ENCODE measurements at places on chromosomes 3 and 15.
A peak's percentile ranks its signal among the peaks of the same experiment; 100 is the strongest.

DNA sequence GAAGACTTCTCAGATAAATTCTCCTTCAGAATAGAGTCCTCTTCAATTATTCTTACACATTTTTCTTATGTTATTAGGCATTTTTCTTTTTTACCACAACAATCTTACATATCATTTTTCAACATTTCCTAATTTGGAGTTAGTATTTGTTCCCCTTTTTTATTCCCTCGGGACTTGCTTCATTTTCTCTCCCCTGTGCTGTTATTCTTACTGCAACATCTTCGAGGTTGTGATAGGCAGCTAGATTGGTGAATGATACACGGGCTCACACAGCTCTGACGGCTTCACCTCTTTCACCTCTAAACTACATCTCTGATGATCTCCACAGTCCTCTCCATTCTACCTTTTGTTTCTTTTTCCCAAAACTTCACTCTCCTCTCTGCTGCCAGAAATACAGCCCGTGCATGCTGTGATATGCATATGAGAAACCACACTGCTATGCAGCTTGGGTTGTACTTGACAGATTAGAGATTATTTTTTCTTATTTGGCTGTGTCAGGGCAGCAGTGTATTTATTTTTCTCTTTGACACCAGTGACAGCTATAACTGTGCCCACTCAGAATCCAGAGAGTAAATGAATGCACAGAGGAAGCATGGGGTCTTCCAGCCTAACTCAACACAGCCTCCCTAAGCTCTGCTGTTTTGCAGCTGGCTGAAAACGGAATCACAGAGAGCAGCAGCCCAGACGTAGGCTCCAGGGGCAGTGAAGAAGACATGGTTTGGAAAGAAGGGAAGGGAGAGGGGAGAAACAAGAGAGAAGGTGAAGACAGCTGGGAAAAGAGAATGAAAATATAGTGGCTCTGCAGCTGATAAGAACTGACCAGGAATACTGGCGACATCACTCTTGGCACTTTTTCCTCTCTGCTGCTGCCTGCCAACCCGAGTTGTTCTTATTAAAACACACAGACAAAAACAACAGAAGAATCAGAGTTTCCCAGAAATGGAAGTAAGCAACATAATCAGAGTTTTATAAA lies 61.8 kb downstream of the SLC9A9 start:
- DNase-seq = peak; percentile 51

GRCh38 chr15:41894791-41895463 lies 1.1 kb upstream of the SPTBN5 start:
- DNase-seq = peak; percentile 76

GRCh38 chr3:38986901-38987300 lies 64.8 kb downstream of the SCN11A start:
- peak; percentile 17 for DNase-seq

DNA sequence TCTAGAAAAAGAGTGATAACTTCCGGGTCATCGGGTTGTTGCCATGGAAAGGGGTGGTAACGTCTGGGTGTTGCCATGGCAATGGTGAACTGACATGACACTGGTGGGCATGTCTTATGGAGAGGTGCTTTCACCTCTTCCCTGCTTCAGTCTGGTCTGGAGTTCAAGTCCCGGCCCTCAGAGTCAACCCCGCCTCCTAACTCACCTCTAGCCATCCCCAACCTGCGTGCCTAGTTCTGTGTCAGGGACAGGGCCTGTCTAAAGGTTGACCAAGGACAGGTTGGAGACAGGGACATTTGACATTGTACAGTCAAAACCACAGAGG lies 96.0 kb downstream of the LSM3 start:
- no peak for DNase-seq

DNA sequence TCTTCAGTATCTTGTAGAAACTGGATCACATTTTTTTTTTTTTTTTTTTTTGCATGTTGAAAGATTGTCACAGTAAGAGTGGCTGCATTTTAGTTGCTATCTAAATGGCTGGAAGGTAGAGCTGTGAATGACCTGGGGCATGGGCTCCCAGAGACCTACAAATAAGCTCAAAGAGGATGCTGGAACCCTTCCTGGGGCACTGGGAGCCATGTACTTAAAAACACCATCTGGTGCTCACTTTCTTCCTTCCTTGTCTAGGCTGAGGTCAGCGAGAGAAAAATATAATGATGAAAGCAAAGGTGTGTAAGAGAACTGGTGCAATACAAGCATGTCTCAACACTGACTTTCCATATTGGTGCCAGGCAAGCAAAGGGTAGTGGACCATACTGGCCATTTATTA lies 323.9 kb downstream of the SV2B start:
- DNase-seq = no peak

GRCh38 chr3:177703788-177704187 lies 506.5 kb upstream of the TBL1XR1 start:
- no peak for DNase-seq

- peak; percentile 62 for DNase-seq
Observed at GRCh38 chr15:80010131-80010673, 39.2 kb upstream of the BCL2A1 start.

DNA sequence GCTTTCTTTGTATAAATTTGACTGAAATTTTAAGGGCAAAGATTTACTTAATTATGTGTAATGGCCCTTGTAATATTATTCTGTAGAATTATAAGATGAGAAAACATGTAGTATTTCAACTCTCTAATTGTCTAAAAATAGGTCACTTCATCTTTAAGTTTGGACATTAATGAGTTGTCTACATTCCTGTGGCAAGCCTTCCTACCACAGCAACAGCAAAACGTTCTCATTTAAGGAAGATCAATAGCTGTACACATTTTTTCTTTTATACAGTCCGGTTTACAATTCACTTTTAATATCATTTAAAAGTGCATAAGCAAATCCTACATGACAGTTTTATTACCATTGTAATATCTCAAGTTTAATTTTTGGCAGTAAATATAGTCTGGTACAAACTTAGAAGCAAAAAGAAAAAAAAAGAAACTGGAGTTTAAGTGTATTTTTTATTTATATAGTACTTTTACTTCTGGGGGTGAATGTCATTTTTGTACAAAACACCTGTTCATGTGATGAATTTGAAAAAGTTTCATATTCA lies 501.8 kb downstream of the ZPLD1 start:
- DNase-seq = no peak

All from fibroblast of mammary gland (primary cell).